ENCODE measurements at places on chromosomes 11 and 22. TPM values are rescaled to one million over a fixed set of nuclear protein-coding genes. Genes with fewer than 3 reads are reported as not detected.

GRCh38 chr11:6203327-6203726 is 2.0 kb upstream of the C11orf42 start:
- H3K27me3 ChIP-seq, result no peaks in the 10 kb centered on the region
- H3K4me1 ChIP-seq, result no peaks in the 10 kb centered on the region
- peaks cover 7% of the 10 kb centered on the region for H3K36me3 ChIP-seq
- H3K27ac ChIP-seq, result no peak overlapping the region

GRCh38 chr11:7904917-7905316 is 26.2 kb downstream of the OR10A6 start:
- peaks cover 2% of the 10 kb centered on the region for H3K27me3 ChIP-seq
- DNase-seq, result no peak
- H3K4me1 ChIP-seq, result no peaks in the 10 kb centered on the region
- H3K36me3 ChIP-seq, result no peaks in the 10 kb centered on the region

- H3K36me3 ChIP-seq, result no peaks in the 10 kb centered on the region
- H3K27me3 ChIP-seq, result no peaks in the 10 kb centered on the region
These were observed 100.2 kb upstream of the LMO1 start for GRCh38 chr11:8363921-8364320.

DNA sequence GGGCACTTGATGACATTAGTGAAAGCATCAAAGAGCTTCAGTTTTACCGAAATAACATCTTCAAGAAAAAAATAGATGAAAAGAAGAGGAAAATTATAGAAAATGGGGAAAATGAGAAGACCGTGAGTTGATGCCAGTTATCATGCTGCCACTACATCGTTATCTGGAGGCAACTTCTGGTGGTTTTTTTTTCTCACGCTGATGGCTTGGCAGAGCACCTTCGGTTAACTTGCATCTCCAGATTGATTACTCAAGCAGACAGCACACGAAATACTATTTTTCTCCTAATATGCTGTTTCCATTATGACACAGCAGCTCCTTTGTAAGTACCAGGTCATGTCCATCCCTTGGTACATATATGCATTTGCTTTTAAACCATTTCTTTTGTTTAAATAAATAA is 10.6 kb downstream of the REXO2 start:
- H3K4me1 ChIP-seq, result peaks cover 8% of the 10 kb centered on the region
- no peak overlapping the region for H3K4me3 ChIP-seq
- DNase-seq, result no peak
- H3K27me3 ChIP-seq, result no peaks in the 10 kb centered on the region
- no peak overlapping the region for H3K27ac ChIP-seq

Gene C11orf97
- total RNA-seq, result not detected

Measured in psoas muscle (tissue), 8 donors.